ENCODE measurements at places on chromosomes 1 and 21.

- DNase-seq: no peak
These were observed 29.0 kb downstream of the SPEN start for GRCh38 chr1:15876357-15877055.

GRCh38 chr1:50266509-50266908 is 156.7 kb downstream of the DMRTA2 start:
- no peak for DNase-seq

GRCh38 chr1:87077959-87078639 is 163.7 kb downstream of the HS2ST1 start:
- no peak for DNase-seq

GRCh38 chr21:28822123-28822399 is 170.6 kb downstream of the LTN1 start:
- DNase-seq: no peak

DNA sequence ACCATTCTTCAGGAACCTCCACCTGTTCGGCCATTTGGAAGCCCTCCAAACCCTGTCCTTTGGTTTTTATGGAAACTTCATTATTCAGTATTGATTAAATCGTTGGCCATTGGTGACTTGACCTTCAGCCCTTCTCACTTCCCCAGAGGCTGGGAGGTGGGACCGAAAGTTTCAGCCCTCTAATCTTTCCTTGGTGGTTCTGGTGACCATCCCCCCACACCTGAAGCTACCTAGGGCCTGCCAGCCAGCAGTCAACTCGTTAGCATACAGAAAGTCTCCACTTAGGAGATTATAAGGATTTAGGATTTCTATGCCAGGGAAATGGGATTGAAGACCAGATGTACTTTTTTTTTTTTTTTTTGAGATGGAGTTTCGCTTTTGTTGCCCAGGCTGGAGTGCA is 6.7 kb downstream of the DHX9 start:
- DNase-seq: no peak

DNA sequence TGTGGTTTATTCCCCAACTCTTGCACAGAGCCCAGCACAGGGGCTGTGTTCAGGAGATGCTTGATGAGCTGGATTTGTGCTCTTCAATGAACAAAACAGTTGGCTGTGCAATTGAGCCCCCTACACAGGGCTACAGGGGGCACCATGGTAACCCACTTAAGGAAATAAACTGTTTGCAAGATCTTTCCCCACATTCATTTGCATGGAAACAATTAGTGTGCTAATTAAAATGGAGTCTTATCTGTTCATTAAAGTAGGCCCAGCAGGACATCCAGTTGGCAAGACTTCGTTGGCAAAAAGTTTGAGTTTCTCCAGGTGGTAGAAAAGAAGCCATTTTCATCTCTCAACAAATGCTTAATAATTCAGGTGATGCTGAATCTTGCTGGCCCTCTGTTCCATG is 15.3 kb downstream of the KLHDC7A start:
- DNase-seq: no peak

DNA sequence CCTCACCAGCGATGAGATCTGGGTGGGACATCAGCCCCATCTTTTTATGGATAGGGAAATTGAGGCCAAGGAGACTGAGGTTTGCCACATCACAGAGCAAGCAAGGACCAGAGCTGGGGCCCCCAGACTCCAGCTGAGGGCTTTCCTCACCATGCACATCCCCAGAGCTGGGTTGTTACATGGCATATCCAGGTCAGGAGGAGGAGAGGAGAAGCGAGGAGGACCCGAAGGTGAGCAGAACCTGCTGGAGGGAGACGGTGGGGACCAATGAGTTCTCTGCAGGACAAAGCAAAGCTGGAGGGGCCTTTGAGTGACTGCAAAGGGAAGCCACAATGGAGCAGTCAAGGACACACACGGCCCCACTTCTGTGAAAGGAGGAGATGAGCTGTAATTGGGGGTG is 255.5 kb upstream of the CSF3R start:
- DNase-seq: no peak

- DNase-seq: no peak
These were observed 86.9 kb downstream of the SMYD2 start for GRCh38 chr1:214367841-214368240.

DNA sequence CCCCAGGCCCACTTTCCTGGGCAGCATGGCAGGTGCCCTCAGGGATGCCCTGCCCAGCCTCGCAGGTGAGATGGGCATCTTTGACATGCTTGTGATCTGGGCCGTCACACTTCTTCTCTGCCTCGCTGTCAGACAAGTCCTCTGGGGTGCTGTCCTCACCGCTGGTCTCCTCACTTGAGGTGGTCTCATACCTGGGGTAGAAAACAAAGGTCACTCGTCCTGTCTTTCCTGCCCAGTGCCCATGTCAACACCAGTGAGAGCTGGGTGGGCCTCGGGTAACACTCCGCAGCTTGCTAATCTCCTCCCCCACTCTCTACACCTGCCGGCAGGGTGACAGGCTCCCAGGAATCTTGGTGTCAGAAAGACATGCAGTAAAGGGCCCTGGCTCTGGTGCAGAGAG is 50.9 kb downstream of the KANK4 start:
- DNase-seq: no peak

DNA sequence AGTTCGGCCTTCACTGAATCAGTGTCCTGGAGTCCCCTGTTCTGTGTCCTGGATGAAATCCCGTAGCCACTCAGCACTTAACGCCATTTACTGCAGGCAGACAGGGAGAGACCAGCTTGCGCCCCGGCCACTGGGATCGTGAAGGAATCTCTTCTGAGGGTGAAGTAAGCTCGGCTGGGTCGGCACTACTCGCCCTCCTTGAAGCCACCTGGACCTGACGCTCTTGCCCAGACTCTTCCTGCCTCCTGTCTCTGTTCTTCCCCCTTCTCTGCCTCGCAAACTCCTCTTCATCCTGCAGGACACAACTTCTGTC is 99.9 kb upstream of the ZBTB40 start:
- DNase-seq: no peak

DNA sequence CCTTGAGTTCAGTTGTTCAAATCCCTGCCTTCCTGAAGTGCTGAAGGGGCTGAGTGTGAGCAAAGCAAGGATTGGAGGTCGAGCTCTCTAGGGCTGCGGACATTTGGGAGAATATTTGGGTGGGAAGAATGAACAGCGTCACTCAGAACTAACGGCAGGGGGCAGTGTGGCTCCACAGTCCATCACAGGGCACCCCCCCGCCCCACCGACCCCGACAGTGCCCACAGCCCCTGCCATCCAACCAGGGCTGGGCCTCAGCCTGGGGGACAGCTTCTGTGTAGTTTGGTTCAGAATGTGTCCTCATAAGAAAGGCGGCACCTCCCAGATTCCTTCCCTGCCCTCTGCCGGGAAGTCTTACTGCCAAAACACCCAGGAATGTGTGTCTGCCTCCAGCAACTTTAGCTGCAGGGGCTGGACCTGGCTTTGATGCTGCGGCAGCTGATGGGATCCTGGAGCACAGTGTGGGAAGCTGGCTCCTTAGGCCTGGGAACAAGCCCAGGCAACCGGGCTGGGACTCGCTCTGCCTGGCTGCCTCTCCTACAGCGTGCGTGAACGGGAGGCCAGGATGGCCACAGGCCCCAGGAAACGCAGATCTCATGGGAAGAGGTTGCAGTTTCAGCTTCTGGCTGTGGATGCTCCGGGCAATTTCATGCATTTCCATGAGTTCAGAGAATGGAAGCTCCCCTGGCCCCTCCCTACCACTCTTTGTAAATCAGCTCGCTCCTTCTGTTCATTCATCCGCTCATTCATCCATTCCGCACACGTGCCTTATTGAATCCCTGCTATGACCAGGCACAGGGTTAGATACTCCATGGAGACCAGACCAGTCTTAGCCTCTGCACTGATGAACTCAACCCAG is 104.9 kb upstream of the TMPRSS2 start:
- DNase-seq: no peak

- no peak for DNase-seq
These were observed 26.8 kb upstream of the ATP5PO start for GRCh38 chr21:33942426-33942825.

GRCh38 chr1:246534114-246534513 is 27.0 kb upstream of the SMYD3 start:
- no peak for DNase-seq

- no peak for DNase-seq
These were observed 29.2 kb downstream of the EPHB2 start for GRCh38 chr1:22739648-22740385.

DNA sequence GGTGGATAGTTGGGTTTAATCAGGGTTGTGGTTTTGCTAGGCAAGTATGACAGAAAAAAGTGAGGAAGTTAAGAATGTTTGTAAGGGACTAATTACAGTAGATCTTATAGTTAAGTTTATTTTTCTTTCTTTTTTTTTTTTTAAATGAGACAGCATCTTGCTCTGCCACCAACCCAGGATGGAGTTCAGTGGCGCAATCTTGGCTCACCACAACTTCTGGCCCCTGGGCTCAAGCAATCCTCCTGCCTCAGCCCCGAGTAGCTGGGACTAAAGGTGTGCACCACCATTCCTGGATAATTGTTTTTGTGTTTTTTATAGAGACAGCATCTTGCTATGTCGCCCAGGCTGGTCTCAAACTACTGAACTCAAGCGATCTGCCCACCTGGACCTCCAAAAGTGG is 41.7 kb downstream of the EYA3 start:
- no peak for DNase-seq

- DNase-seq: no peak
These were observed 37.3 kb downstream of the PTAFR start for GRCh38 chr1:28139025-28139712.

DNA sequence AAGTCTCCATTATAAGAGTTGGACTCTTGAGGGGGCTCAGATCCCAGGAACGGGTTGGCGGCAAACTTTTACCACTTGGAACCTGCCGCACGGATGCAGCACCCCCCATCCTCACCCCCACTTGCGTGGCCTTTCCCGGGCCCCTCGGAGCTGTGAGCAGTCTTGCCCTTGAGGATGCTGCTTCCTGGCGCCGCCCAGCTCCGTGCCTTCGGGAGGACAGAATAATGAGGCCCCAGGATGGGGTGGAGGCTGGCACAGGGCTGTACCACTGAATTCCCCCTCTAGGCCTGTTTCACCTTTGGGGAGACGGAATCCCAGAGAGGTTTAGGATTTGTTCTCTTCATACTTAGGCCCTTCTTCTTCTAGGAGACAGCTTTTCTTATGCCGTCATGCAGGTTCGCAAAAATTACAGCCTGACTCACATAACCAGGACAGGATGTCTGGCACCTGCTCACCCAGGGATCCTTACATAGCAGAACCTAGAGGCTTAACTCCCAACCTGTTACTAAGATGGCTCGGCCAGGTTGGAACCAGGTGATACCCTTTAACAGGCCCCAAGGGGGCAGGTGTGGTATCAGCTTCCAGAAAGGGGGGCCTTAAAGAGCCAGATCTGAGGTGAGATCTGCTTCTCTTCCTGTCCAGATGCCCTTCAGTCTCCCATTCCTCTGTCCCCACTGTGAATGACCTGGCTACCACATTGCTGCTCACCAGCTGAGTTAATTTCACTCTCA is 1.5 kb downstream of the TRNP1 start:
- no peak for DNase-seq

DNA sequence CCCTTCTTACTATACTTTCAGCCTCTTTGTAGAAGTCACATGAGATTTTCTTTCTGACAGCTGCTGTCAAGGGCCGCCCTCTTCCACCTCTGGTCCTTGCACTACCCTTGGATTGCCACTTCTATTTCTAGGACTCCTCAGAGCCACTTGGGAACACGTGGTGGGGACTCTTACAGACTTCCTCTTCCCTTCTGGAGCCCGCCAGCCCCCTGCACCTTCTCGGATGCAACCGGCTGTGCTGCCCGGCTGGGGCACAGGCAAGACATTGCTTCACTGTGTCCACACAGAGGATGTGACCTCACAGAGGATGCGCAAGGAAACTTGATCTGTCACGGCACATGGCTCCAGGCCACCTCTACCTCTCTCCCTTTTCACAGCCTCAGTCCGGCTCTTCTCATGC is 2.4 kb upstream of the IKBKE start:
- DNase-seq: no peak

DNA sequence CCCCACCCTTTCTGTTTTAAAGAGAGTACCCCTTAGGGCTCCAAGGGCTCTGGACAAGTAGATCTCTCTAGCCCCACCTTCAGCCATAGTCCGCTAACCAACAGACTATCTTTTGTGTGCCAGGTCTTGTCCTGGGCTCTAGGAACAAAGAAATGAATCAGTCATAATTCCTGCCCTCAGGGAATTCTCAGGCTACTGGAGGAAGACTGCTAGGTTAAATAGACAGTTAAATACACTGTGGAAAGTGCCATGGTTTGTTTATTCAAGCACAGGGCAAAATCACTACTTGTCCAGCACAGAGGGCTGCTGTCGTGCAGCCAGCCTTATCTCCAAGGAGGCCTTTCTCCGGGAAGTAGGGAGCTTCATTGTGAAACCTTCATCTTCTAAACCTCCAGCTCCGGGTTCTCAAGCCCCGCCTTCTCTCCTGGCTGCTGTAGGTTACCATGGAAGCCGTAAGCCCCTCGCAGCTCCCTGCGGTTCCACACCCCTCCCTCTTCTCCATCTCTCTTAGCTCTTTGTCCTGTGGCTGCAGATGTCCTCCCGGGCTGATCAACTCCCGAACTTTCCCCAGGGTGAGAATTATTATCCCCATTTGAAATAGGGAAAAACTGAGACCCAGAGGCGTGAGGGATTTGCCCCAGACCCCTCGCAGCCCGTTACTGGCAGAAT is 29.8 kb downstream of the SHISAL2A start:
- DNase-seq: no peak

GRCh38 chr1:196155586-196155985 is 452.7 kb downstream of the KCNT2 start:
- no peak for DNase-seq

DNA sequence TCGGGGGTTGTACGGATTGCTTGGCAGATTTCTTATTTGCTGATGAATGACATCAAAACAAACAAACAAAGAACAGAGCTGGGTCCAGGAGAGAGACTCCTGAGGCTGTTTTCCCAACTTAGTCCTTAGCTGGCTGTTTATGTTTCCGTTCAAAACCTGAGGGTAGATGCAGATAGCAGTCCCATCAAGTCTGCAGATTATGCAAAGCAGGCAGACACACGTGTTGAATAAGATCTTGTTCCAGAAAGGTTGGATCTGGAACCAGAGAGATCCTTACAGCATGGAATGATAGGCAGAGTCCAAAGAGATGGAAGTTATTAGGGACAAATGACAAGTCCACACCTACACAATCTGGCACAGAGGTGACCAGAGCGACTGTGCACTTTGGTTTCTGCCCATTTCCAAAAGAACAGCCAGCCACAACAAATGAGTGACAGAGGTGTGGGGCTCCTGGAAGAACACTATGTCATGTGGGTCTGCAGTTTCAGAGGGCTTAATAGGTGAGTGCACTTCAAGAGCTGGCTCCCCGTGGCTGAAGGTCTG is 65.5 kb downstream of the MAN1C1 start:
- peak; percentile 22 for DNase-seq

GRCh38 chr1:6325482-6325881 is 64.6 kb upstream of the GPR153 start:
- DNase-seq: no peak

- no peak for DNase-seq
These were observed 146.5 kb upstream of the LYPLAL1 start for GRCh38 chr1:219027146-219027673.

Measured in activated effector memory CD4-positive, alpha-beta T cell treated with anti-CD3 and anti-CD28 coated beads, Interleukin-2, amount 50 U/mL, for 16 hours (primary cell).